ENCODE measurements at places on chromosomes 16 and 17.
A peak's percentile ranks its signal among the peaks of the same experiment; 100 is the strongest.

- no peak for DNase-seq
Measured at GRCh38 chr17:5780476-5780875, 196.2 kb upstream of the NLRP1 start.

- no peak for DNase-seq
Measured at GRCh38 chr16:72434159-72434558, 262.2 kb upstream of the PMFBP1 start.

DNA sequence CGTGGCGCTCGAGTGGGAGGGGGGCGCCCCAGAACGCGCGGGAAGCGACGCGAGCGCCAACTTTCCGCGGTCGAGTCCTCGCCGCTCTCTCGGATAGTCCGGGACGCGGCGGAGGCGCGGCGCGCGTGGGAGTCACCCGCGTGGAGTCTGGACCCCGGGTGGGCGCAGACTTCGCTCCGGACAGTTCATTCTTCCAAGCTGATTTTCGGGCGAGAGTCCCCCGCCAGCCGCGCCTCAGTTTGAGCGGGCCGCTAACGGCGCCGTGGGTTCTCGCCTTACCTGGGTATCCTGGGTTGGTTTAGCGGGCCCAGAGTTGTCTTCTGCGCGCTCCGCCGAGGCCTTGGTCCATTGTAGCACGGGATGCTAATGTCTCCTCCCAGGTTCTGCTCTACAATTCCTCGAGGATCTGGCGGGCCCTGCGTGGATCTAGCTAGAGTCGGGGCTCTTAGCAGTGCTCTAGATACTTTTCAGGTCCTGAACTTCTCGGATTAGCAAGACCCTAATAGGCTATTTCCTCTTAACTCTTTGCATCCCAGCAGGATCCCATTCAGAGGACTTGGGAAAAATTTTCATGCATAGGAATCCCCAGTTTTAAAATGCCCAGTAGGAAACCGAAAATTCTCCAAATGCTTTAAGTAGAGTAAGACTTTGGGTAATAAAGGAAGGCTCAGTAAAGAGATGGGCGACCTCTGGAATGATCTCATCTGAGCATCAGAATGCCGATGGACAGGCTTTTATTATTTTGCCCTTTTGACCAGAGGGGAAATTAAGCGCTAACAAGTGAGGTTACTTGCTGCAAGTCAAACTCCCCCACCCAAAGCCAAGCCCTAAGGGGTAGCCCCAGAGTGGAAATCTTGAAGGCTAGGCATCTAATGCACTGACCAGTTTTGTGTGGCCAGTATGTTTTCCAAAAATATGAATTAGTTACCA lies 537 bp upstream of the GJC1 start:
- DNase-seq, result no peak

DNA sequence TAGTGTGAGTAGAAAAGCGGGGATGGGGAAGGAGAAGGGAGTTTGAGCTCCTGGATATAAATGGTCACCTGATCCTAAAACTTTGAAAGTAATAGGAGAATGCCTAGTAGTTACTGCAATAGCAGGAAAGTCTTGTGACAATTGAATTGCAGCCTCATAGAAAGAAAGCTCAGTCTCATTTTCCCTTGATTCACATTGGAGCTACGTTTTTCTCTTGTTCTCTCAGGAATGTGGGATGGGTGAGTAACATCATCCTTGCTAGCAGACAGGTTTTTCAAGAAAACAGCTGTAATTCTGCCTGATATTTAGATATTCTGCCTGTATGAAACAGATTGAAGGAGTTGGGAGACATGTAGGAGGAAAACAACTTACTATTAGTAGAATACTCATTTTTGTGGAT lies 25.3 kb downstream of the SF3B3 start:
- DNase-seq, result no peak

- no peak for DNase-seq
Measured at GRCh38 chr16:56450275-56450985, 702 bp downstream of the NUDT21 start.

GRCh38 chr16:35598696-35599332 lies 2139.4 kb downstream of the TP53TG3F start:
- no peak for DNase-seq

- no peak for DNase-seq
Measured at GRCh38 chr16:85246473-85246872, 134.2 kb upstream of the CIBAR2 start.

DNA sequence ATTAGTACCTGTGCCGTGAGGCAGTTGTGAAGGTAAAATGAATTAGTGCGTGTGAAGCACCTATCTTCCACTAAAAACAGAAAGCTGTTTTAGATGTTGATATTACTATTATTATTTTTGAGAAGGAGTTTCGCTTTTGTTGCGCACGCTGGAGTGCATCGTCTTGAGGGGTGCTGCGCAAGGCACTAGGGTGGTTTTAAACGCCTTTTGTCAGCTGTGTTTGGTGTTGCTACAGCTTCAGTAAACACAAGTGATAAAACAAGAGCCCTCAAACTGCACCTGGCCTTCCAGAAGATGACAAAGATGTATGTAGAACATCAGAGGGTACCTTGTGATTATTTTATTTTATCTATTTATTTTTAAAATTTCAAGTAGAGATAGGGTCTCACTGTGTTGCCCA lies 38.2 kb downstream of the PLCG2 start:
- DNase-seq, result no peak

DNA sequence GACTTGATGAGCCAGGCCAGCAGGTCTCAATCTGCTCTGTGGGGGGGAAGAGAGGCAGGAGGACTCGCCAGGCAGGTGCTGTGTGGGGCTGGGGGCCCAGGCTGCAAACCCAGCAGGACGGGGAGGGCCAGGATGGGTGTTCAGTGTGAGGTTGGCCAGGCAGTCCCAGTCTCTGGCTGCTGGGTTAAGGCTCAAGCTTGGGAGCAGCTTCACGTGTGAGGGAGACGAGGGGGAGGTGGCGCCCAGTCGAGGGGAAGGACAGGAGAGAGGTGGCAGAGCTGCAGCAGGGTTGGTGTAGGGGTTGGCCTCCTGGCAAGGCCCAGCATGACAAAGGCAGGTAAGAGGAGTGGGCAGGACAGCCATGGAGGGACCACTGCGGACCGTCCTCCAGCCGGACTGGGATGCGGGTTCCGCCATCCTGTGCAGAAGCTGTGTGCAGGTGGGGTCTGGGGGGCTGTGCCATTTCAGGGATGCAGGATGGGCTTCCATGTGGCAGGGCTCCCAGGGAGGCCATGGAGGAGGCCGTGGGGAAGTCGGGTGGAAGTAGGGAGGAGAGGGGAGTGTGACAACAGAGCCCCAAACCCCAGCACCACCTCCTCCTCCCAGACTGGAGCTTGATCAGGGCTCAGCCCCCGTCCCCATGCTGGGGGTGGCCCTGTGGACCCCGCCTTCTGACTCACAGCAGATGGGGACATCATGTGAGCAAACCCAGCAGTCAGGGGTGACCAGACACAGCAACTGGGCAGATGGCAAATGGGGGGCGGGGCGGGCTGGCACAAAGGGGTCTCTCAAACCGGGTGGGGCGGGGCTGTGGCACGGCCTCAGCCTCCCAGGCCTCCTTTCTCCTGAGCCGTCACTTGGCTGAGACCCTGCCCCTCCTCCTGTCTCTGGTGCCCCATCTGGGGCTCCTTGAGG lies 2.8 kb downstream of the ADGRG1 start:
- DNase-seq, result no peak

DNA sequence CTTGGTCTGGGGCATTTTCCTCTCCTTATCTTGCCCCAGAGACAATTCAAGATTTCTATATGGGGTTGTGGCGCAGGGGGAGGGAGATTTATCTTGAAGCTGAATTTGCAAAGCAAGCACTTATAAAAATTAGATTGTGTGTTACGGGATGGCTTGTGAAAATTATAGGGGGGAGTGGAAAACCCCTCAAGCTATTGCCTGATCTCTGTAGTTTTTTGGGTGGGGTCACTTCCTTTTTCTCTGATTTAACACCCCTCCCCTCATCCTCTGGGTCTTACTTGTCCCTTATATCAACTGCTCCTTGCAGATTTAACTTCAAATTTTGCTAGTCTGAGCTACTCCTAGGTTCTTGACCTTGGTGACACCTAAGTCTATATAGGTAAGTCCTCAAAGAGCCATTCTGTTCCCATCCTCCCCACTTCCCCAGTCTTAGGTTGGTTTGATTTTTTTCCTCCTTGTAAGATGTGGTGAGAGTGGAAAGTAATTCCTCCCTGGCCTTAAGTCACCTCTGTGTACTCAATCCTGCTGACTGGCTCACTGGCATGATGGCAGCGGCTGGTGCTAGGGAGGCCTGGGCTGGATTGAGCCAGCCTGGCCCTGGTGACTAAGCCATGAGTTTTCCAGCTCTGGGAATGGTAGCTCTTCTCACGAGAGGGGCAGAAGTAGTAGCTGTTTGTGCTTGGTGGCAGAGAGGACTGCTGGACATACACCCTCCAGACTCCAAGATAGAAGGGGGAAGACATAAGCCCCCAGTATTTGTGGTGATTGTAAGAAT lies 2.3 kb downstream of the ARL4D start:
- no peak for DNase-seq

DNA sequence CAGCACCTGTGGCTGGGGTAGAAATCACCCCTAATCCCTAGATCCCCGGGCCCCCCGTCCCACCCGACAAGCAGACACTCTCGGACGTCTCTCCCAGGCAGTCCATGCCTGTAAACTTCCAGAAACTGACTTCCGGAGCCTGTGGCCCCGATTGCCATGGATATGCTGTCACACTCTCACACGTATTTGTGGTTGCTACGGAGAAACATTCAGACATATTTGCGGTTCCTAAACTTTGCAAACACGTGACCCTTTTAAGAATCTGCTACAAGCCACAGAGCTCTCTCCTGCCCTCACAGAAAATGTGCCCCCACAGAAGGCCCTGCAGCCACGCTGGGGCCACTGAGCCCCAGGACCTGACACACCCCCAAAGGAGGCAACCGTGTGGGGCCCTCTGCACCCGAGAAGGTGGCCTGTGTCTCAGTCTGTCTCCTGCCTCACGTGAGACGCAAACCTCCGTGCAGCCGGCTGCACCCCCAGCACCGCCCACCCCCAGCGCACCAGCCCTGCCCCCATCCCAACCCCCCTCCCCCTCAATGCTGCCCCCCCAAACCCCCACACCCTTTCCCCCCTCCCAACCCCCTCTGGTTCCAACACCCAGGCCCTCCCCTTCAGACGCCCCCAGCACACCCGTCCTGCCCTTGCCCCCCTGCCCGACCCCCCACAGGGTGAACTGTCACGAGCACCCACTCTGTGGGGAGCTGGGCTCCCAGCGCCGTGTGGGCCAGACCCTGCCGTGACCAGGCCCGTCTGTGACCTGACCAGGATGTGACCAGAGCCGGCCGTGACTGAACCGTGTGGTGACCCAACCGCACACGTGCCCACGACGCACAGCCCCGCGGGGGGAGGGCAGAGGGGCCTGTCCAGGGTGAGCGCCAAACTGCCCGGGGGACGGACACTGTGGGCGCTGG lies 66.3 kb upstream of the METRNL start:
- DNase-seq, result peak; percentile 91

DNA sequence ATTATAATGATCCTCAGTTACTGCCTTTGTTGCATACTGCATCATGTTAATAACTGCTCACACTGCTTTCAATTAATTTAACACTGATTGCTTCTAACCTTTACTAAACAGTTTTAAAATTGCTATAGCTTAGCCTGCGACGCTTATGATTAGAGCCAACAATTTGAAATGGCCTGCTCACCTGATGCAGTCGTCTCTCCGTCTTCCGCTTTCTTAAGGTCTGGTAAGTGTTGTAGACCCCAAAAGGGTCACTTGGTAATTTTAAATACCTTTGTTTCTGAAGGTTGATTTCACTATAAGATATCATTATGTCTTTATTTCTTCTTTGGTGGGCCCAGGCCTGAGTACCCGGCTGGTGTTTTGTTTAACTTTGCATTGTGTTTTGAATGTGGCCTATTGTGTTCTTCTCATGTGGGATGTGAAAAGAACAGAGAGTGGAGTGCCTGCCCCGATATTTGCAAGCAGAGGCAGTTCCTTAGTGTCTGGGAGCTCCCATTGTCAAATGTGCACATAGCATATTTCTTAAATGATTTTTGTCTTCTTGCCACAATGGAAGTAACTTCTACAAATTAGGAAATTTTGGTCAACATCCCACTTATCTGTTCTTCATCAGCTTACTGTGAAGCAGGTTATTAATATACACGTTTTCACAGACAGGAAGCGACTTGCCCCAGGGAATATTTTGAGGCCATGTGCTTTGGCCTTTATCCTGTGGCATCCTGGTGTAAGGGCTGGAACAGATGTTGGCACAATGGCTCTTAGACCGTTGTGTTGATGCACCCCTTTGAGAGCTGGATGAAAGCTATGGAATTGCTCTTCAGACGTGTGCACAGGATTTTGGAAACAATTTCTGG lies 2.9 kb downstream of the PHKB start:
- no peak for DNase-seq

GRCh38 chr16:1159325-1159972 lies 6.5 kb downstream of the CACNA1H start:
- no peak for DNase-seq

DNA sequence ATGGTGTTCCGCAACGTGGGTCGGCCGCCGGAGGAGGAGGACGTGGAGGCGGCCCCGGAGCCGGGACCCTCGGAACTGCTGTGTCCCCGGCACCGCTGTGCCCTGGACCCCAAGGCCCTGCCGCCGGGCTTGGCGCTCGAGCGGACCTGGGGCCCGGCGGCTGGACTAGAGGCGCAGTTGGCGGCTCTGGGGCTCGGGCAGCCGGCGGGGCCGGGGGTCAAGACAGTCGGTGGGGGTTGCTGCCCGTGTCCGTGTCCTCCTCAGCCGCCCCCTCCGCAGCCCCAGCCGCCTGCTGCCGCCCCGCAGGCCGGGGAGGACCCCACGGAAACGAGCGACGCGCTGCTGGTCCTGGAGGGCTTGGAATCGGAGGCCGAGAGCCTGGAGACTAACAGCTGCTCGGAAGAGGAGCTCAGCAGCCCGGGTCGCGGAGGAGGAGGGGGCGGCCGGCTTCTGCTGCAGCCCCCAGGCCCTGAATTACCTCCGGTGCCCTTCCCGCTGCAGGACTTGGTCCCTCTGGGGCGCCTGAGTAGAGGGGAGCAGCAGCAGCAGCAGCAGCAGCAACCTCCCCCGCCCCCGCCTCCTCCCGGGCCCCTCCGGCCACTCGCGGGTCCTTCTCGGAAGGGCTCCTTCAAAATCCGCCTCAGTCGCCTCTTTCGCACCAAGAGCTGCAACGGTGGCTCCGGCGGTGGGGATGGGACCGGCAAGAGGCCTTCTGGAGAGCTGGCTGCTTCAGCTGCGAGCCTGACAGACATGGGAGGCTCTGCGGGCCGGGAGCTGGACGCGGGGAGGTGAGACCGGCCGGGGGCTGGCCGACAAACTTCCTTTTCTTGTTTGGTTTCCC lies 821 bp downstream of the SOCS7 start:
- DNase-seq, result no peak

DNA sequence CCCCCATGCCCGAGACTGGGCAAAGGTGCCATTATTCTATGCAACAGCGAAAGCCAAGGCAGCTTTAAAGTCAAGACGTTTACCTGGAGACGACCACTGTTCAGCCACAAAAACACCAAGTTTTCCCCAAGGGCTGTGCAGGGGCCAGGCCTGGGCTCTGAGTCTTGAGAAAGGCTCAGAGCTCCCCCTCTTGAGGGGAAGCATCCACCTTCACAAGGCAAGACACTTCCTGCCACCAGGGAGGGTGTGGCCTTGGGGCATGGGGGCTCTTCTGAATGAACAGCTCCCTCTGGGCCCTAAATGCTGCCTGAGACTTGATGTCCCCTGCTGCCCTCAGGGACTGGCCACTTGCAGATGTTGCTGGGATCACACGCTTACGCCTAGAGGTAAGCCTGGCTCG lies 26.5 kb downstream of the PDIA2 start:
- no peak for DNase-seq

Data from BJ (cell line).